ENCODE measurements at places on chromosomes 12 and 14.

DNA sequence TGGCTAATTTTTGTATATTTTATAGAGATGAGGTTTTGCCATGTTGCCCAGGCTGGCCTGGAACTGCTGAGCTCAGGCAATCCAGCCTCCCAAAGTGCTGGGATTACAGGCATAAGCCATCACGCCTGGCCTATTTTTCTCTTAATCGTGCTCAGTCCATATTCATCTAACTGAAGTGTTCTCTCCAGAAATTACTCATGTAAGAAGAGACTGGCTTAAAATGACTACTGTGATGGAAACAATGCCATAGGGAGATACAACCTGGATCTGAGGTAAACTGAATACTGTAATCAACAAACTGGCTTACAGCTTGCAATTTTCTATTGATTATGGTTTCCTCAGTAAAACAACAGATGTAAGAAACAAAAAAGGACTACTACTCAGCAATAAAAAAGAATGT, 21.1 kb downstream of the NUMB start:
- no peak for DNase-seq

GRCh38 chr14:81633496-81633895, 99.8 kb upstream of the SEL1L start:
- DNase-seq, result no peak

- DNase-seq, result no peak
Observed at GRCh38 chr12:28242129-28242495, 51.9 kb downstream of the CCDC91 start.

DNA sequence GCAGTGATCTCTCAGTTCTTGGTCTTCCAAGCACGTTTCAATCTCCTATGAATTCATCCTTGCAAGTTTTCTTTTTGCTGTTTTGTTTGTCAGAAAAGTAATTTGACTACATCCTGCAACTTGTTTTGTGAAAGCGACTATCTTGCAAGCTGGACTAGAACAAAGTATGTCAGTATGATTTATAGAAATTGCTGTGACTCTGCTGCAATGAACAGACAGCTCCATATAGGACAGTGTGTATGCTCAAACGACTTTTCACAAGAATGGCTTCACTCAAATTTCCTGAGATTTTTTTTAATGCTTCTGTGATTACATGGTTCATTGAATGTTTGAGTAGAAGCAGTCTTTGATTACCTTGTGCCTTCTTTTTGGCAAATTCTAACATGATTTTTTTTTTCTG, 123.5 kb upstream of the TRHDE start:
- no peak for DNase-seq

- no peak for DNase-seq
Observed at GRCh38 chr12:95212586-95212985, 4.7 kb downstream of the FGD6 start.

GRCh38 chr12:65667932-65668331, 156.4 kb upstream of the HMGA2 start:
- DNase-seq, result no peak

DNA sequence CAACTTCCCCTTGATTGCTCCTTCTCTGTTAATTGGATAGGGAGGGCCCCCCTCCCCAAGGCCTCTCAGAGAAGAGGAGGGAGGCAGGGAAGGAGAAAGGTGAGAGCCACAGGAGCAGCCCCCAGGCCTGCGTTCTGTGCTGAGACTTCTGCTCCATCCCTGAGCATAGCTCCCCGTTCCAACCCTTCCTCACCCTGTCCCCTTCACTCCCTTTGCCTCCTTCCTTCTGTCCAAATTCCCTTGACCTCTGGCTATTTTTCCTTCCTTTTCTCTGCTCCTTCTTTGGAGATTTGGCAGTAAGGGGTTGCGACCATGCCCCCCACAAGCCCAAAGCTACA, 788 bp upstream of the ASIC1 start:
- DNase-seq, result no peak

- no peak for DNase-seq
Observed at GRCh38 chr14:56979936-56980335, 169.7 kb upstream of the OTX2 start.

DNA sequence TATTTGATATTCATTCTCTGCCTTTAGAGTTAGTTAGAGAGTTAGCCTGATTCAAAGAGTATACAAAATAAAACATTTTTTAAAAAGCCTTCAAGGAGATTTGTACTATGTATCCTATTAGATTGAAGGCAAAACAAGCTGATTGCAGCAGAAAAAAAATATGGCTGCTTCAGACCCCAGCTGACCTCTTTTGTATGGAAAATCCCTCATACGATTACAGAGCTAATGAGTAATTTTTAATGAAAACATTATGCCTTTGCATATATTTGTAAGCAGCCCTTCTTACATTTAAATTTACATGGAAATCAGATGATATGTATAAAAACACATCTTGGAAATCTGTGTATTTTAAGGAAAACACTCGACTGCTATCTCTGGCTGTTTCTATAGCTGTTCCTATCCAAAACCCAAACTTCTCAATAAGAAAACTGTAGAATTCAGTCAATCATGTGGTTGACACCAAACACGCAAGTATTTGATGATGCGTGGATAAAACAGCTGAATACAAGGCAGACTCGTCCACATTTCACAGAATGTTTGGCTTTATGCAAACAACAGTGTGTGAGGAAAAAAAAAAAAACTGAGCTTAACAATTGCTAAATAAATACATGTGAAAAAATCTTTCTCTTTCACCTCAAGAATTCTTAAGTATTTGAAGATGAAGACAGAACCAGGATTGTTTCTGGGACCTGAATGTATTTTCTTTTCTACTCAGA, 275.3 kb downstream of the EGLN3 start:
- DNase-seq, result no peak

DNA sequence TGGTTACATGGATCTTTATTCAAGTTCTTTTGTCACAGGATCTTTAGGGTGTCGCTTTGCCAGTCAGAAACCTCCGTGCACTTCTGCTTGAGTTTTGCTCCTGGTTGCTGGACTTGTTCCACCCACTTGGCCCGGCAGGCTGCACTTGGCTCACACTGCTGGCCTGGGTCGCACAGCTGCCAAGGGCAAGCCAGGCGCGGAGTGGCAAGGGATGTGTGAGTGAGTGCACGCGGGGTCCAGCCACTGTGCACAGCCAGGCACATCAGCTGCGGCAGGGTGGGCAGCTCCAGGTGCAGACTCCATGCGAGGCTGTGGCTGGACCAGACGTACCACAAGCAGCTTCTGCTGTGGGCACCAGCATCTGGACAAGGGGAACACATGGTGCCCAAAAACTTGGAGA, 76.6 kb downstream of the DERA start:
- DNase-seq, result no peak

- DNase-seq, result no peak
Observed at GRCh38 chr14:91817566-91818325, 49.6 kb downstream of the TC2N start.

GRCh38 chr12:47079468-47079980, at the start of the genes AMIGO2 and PCED1B:
Gene AMIGO2, minus strand, starts transcription at chr12:47079959. Its CDS starts 957 bp downstream, at chr12:47079002.
Gene PCED1B, plus strand, starts transcription at chr12:47079621. Its CDS starts 155,443 bp downstream, at chr12:47235064.
- DNase-seq, result peak; percentile 22

GRCh38 chr12:38374751-38375150, 58.2 kb downstream of the ALG10B start:
- DNase-seq, result no peak

DNA sequence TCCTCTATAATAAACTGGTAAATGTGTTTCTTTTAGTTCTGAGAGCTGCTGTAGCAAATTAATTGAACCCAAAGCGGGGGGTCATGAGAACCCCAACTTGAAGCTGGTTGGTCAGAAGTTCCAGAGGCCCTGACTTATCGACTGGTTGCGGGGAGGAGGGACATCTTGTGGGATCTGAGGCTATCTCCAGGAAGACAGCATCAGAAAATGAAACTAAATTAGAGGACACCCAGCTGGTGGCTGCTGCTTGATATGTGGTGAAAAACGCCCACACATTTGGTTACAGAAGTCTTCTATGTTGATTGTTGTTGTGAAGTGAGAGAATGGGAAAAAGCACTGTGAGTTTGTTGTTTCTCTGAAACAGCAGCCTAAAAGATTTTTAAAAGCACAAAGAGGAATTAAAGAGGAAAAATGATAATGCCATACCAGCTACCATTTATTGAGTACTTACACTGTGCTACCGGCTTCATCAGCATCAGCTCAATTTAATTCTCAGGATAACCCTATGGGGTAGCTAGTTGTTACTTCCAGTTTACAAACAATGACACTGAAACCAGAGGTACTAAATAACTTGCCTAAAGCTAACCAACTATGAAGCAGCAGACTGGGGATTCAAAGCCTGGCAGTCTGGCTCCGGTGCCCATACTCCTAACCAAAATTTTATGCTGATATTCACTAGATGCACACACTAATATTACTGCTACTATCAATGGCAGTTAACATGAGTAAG, 24.3 kb downstream of the DDX24 start:
- DNase-seq, result no peak

DNA sequence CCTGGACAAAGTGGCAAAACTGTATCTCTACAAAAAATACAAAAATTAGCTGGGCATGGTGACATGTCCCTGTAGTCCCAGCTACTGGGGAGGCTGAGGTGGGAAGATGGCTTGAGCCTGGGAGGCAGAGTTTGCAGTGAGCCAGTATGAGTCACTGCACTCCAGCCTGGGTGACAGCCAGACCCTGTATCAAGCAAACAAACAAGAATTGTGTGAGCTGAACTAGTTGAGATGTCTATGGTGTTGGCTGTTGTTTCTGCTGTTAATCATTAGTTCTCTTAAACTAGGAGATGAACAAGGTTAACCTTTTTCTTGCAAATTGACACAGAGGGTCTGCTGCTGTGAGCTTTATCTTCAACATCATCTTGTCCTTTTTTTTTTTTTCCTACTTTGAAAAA, 23.6 kb downstream of the RASSF3 start:
- DNase-seq, result no peak

- no peak for DNase-seq
Observed at GRCh38 chr12:38886064-38886463, 19.3 kb downstream of the CPNE8 start.

DNA sequence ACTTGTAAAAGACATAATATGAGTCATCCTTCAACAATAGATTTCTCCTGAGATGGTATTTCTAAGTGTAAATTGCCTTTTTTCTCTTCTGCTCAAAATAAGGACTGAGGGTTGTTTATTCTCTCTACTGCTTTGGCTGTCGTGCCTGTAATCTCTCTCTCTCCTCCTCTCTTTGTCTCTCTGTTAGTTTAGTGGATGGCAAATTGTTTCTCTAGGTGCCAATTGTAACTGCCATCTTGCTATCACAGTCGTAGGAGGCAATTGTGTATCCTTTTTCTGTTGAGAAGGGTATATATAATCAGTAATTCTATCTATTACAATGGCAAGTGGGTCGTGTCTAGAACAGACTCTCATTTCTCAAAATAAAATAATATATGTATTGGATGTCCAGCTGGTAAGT, 545.0 kb upstream of the FBXO33 start:
- no peak for DNase-seq

DNA sequence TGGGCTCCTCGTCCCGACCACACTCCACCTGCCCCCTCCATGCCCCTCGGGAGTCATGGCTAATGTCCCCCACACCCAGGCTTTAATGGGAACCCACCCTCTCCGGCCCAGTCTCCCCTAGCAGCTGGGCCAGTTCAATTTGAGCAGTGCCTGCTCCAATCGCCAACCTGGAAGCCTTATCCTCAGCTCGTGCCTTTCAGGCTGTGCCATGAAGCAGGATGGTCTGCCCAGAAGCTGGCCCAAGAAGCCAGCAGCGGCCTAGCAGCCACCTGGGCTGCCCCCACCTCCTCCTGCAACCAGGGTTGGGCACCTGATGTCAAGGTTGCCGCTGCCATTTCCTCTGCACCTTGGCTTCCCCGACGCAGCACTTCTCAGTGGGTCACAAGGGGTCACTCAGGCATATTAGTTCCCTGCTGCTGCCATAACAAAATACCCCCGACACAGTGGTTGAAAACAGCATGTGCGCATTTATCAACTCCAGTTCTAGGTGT, 2.3 kb upstream of the CLBA1 start:
- DNase-seq, result no peak

GRCh38 chr14:68681256-68682011, 111.4 kb downstream of the ZFP36L1 start:
- no peak for DNase-seq

GRCh38 chr14:94600148-94600545, 12.0 kb upstream of the SERPINA3 start:
- no peak for DNase-seq

- DNase-seq, result no peak
Observed at GRCh38 chr12:3607039-3607720, 116.2 kb downstream of the PRMT8 start.

GRCh38 chr12:125533434-125534029, 468.3 kb downstream of the AACS start:
- DNase-seq, result no peak

- no peak for DNase-seq
Observed at GRCh38 chr12:50196537-50196936, 29.4 kb upstream of the CERS5 start.

DNA sequence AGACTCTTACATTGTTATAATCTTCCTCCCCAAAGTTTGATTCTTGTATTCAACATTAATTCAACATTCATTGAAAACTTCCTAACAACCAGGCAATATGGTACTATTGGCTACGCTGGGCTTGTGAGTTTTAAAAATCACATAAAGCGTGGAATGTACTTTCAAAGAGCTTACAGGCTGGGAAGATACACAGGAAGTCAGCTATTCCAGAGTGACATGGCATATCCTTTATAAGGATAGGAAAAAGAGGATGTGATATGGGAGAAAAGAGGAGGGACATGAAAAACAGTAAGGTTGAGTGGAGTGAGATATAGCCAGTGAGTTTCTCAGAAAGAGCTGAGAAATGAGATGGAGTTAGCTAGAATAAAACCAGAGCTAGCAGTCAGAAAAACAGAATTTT, 103.6 kb upstream of the ATF7IP start:
- DNase-seq, result no peak

DNA sequence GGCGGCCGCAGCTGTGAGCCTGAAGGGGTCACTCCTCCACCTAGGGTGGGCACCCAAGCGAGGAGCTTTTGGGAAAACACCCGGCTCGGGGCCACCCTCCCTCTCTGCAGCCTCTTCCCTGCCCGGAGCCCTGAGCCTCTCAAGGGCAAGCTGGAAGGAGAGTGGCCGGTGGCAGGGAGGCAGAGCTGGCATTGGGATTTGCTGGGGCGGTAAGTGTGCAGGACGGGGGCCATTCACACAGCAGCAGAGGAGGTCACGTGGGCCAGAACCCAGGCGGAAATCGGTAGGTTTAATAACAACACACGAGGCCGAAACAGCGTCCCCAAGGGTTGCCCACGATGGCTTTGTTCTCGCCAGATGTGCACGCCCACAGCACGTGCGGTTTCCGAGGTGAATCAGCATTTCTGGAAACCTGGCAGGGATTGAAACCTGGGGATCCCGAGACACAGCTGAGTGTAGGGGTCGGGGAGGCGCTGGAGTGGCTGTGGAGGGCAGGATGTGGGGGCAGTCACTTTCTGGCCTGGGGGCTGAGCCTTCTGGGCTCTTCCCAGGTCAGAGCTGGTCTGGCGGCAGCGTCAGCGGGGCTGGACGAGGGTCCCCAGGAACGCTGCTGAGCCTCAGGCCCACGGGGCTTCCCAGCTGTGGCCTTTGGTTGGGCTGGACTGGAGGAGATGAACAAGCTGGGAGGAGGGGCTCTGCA, 23.5 kb downstream of the NOC4L start:
- DNase-seq, result no peak
